ENCODE measurements at places on chromosomes 4 and X.

GRCh38 chrX:43176686-43177085 is 398.7 kb upstream of the PPP1R2C start:
- DNase-seq, result no peak

DNA sequence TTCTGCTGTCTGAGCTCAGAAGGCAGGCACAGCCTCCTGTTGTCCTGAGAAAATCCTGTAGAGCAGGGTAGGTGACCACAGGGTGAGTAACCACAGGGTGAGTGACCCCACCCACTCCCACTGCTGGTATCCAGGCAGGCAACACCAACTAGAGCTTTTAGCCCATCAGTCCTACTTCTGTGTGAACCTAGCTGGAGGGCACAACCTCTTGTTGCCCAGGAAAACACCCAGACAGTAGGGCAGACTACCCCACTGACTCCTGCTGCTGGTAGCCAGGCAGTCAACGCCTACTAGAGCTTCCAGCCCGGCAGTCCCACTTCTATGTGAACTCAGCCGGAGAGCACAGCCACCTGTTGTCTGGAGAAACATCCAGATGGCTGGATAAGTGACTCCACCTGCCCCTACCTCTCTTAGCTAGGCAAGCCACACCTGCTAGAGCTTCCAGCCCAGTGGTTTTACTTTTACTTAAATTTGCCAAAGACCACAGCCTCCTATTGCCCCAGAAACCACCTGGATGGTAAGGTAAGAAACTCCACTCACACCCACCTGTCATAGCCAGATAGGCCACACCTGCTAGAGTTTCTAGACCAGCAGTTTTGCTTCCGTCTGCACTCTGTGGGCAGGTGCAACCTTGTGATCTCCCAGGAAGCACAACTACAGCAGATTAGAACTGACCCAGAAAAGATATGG is 371.6 kb downstream of the INPP4B start:
- DNase-seq, result no peak

- DNase-seq, result no peak
These were observed 447 bp downstream of the PDZD11 start for GRCh38 chrX:70289168-70289792.

DNA sequence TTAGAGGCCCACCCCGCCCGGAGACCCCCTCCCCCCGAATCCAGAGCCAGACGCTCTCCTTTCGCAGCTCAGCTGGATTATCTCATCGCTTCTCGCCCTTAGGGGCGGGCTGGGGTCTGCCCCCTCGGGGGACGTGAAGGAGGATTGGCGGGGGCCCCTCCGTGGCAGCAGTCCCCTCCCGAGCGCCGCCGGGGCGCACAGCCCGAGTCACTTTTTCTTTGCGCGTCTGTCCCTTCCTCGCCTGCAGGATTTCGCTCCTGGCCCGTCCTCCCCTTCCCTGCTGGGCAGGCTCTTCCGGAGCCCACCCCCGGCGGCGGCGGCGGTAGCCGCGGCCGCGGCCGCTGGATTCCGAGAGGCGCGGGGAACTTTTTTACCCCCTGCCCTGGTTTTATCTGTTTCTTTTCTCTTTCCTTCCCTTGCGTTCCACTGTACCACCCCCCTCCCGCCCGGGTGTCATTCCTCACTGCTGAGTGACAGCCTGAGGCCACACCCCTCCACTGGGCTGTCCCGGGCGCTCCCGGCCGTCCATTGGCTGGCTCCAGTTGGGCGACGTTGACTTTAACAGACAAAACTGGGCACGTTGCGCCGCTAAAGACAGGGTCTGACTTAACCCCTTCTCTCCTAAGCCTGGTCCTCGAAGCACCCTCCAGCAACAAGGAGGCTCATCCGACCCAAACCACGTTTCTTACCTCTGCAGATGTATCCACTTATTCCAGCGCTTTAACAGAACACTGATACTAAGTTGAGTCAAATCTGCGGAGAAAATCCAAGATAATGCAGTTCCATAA is 492 bp upstream of the NKX3-2 start:
- DNase-seq, result peak; percentile 91

DNA sequence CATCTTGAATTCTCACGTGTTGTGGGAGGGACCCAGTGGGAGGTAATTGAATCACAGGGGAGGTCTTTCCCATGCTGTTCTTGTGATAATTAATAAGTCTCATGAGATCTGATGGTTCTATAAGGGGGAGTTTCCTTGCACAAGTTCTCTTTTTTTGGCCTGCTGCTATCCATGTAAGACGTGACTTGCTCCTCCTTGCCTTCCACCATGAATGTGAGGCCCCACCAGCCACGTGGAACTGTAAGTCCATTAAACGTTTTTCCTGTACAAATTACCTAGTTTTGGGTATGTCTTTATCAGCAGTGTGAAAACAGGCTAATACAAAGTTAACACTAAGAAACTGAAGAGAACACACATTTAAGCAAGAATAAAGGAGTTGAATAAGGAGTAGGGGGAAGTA is 16.0 kb downstream of the TBCK start:
- no peak for DNase-seq

- no peak for DNase-seq
These were observed 2032.8 kb downstream of the PCDH7 start for GRCh38 chr4:32752962-32753361.

- DNase-seq, result no peak
These were observed 1002.7 kb upstream of the PCDH7 start for GRCh38 chr4:29717287-29718057.
